Heart left ventricle (tissue), 16 donors: ENCODE measurements at places on chromosomes 3 and 15. TPM values are rescaled to one million over a fixed set of nuclear protein-coding genes. Genes with fewer than 3 reads are reported as not detected.

SH2D7 gene
- not detected for total RNA-seq

GRCh38 chr3:184485241-184485640 lies 76.3 kb upstream of the EPHB3 start:
- DNase-seq, result no peak

DNA sequence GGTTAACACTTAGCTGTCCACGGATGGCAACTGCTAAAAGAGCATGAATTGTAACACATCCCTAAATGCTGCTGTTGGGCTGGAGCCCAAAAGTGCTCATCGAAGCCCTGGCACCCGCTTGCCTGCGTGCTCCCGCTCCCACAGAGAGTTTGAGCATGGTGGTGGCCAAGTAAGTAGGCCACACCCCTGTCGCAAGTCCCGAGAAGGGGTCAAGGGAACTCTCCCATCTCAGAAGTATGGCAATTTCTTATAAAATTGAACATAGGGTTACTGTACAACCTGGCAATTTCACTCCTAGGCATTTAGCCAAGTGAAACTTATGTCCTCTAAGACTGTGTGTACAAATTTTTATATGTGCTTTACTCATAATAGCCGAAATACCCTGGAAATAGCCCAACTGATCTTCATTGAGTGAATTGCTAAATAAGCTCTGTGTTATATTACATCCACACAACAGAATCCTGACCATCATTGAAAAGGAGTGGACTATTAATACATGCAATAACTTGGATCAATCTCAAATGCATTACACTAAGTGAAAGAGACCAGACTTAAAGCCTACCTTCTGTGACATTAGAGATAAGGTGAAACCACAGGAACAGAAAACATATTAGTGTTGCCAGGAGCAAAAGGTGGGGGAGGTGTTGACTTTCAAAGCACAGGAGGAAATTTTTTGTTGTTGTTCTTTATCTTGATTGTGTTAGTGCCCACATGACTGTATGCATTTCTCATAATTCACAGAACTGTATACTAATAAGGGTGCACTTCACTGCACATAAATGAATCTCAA lies 1.5 kb upstream of the GCSAM start:
- DNase-seq, result no peak

TMEM108 gene
- total RNA-seq, result 2.8 TPM

- peak; percentile 59 for DNase-seq
These were observed 16.2 kb upstream of the VILL start for GRCh38 chr3:37974121-37975083.

DNA sequence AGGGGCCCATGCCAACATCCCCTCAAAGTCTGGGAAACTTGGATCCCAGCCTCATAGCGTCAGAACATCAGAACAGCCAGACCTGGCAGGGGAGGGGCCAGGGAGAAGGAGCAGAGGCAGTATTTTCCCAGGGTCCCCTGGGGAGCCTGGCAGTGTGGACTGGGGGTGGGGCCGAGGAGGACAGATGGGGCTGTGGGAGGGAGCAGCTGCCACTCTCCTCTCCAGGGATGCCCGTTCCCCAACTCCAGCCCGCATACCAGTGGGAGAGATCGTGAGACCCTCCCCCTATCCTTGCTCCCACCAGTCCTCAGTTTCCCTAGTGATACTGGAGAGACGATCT lies 6.5 kb upstream of the DNAJB8 start:
- no peak for DNase-seq

PLA1A gene
- total RNA-seq, result 1.8 TPM

STARD5 gene
- 1.4 TPM for total RNA-seq

SKOR1 gene
- 0.27 TPM for total RNA-seq

- DNase-seq, result no peak
These were observed 63.9 kb downstream of the IMPG2 start for GRCh38 chr3:101256511-101256910.
